ENCODE measurements at places on chromosomes 4 and X.

DNA sequence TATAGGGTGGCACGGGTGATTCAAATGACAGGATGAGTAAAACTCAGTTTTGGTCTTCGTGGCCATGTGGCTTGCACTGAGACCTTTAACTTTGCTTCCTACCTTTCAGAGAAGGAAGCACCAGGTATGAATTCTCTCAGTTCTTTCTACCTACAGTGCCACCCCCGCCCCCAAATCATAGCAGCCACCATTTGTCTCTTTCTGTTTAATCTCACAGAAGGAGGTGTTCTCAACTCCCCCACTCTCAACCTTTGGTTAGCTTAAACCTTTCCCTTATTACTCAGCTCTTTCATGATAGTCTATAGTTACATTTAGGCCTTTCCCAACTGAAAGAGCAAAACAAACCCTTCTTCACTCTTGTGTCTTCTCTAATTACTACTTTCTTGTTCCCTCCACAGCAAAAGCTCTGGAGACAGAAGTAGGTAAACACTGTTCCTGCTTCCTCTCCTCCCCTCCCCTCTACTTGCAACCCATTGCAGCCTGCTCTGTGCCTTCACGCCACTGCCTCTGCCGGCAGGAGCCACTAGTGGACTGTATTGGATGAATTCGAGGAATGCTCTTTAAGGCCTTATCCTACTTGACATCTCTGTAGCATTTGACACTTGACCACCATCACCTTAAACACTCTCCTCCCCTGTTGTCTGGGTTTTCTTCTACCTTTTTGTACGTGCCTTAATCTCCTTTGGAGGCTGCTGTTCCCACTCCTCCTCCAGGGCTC lies 123.7 kb downstream of the AFF1 start:
- DNase-seq: no peak

DNA sequence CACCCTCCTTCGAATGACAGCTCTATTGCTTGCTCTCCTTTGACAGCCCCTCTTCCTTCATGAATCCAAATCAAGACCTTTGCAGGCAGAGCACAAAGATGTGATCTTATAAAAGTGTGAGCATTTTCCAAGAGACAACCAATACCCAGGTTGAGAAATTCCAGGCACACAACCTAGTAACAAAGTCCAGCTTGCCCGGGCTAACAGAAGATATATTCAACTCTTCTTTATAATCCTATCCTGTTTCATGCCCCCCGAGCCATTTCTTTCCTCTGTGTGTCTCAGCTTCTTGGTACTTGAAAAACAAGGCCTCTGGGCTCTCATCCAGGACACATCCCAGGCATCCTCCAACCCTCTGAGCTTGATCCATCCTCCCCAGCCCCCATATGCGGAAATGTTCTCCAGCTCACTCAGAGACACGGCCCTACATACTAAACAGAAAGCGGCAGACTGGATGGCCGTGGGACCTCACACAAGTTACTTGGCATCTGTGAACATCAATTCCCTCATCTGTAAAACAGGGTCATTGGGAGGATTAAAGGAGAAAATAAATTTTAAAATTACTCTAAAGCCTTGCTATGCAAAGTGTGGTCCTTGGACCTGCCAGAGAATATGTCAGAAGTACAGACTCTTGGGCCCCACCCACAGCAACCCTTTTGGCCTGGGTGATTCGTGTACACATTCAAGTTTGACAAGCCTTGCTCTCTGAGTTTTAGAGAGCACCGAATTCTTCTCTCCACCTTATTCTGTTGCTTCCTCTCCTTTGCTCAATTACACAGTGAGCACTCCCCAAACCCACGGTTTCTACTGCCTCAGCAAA lies 627.0 kb downstream of the BCOR start:
- DNase-seq: no peak

GRCh38 chr4:33116871-33117270 lies 2396.7 kb downstream of the PCDH7 start:
- no peak for DNase-seq

- no peak for DNase-seq
These were observed 1216.1 kb downstream of the FSTL5 start for GRCh38 chr4:160947653-160948052.

DNA sequence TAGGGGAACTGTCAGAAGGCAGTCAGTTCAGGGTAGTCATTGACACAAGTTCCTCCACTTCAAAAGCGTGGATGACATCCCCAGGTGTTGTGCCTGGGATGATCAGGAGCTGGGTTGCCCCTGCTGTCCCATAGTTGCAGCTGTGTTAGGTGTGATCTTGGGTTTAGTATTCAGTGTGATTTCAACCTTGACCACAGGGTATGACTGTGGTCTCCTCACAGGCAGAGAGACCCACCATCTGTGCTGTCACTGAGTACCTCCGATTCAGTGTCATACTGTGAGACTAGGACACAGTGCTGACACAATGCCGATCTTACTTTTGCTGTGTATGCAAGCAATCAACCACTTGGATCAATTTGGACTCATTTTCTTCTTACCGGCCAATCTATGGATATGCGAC lies 25.2 kb downstream of the FOXR2 start:
- DNase-seq: no peak

- no peak for DNase-seq
These were observed 77.5 kb upstream of the ELOVL6 start for GRCh38 chr4:110275871-110276270.

GRCh38 chr4:93461541-93461940 lies 367.0 kb upstream of the ATOH1 start:
- no peak for DNase-seq

DNA sequence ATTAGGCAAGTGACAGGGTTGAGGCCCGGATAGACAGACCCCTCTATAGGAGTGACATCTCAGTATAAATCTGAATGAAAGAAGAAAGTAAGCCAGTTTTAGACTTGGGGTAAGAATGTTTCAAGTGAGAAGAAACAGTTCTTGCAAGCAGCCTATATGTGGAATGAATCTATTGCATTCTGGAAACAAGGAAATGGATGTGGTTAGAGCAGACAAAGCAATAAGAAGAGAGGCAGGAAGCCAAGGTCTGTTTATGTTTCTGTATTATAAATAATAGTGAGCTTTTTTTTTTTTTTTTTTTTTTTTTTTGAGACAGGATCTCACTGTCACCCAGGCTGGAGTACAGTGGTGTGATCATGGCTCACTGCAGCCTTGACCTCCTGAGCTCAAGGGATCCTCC lies 255.8 kb downstream of the UNC5C start:
- DNase-seq: peak; percentile 59

DNA sequence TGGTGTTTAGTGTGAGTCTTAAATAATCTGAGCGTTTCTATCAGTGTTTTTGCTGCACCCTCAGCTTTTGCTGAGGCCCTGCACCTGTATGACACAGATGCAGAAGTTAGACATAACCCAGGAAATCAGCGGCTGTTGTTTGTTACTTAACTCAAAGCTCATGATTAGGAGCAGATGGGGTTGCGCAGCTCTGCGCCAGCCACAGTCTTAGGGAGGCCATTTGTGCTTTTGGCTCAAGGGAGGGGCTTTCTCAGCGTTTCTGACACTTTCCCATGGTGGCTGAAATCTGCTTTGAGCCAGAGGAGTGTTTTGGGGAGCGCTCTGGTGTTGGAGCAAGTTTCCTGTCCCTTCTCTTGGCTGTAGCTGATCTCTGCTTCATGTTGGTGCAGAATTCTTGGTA lies 433.8 kb downstream of the NAF1 start:
- DNase-seq: no peak

- DNase-seq: no peak
These were observed 48.8 kb downstream of the ZNF732 start for GRCh38 chr4:256492-256891.

DNA sequence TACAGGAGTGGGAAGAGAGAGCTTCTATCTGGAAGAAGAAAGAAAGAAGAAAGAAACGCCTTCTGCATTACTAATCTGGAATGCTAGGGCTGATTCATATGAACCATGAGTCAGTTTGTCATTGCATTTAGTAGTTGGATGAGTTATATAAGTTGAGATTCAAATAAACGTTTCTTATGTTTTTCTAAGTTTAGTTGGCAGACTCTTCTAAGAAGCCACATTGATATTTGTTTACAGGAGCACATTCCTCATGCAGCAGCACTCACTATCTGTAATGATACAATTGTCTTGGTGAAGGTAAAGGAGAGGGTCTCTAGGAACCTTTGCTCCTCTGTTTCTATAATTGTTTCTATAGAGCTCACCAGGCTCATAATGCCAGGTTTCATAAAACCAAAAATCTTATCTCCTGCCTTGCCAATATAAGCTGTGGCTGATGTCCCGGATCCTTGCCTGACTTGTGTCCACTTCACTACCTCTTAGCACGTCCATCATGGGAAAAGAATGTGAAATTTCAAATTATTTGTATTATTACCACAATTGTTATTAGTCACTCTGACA lies 39.5 kb downstream of the HOPX start:
- peak; percentile 75 for DNase-seq

- peak; percentile 23 for DNase-seq
These were observed 118.2 kb upstream of the KIT start for GRCh38 chr4:54539500-54540029.

- DNase-seq: peak; percentile 87
These were observed 56.0 kb downstream of the SPRY1 start for GRCh38 chr4:123452616-123453015.

DNA sequence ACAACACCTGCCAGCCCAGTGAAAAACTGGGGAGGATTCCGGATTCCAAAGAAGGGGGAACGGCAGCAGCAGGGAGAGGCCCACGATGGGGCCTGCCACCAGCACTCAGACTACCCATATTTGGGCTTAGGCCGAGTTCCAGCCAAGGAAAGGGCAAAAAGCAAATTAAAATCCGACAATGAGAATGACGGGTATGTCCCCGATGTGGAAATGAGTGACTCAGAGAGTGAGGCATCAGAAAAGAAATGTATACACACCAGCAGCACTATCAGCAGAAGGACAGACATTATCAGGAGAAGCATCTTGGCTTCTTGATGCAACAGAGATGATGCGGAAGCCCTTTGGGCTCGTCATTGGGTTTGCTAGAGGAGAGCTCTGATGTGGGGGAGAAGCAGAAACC lies 62.4 kb downstream of the JADE1 start:
- peak; percentile 25 for DNase-seq

- DNase-seq: no peak
These were observed 1471.8 kb downstream of the PCDH7 start for GRCh38 chr4:32191961-32192360.

DNA sequence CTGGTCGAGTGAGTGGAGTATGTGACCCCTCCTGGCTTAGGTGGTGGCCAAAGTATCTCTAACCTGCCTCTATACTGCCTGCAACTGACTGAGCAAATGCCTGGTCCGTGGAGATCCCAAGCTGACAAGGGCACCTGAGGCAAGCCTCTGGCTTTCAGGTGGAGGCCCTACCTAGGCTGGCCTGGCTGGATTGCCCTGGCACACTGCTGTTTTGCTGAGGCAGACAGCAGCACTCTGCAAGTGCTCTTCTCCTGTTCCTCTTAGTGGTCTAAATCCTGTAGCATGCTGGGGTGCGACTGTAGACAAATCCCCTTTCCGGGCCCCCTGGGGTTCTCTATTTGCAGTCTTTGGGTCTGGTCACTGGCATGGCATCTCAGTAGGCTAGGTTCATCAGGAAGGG lies 44.8 kb downstream of the PNMA5 start:
- no peak for DNase-seq

Data from dermis microvascular lymphatic vessel endothelial cell (primary cell).